ENCODE measurements at places on chromosomes 3 and 15.

GRCh38 chr3:19937459-19938294 is 3.7 kb upstream of the EFHB start:
- no peak for DNase-seq

- DNase-seq: no peak
Observed at GRCh38 chr15:55250392-55250791, 39.2 kb downstream of the RAB27A start.

DNA sequence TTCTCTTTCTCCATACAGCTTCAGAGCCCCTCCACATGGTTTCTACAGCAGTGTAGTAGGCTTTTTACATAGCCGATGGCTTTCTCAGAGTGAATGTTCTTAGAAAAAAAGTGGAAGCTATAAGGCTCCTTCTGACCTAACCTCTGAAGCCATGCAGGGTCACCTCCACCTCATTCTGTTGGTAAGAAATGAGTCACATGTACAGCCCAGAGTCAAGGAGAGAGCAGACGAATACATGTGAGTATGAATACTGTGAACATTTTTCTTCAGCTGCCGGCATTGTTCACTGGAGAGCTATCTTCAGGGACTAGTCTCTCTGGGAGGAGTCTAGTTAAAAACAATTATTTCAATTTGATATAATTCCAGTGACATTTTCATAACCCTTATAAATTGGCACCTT is 68.2 kb upstream of the THRB start:
- DNase-seq: no peak

DNA sequence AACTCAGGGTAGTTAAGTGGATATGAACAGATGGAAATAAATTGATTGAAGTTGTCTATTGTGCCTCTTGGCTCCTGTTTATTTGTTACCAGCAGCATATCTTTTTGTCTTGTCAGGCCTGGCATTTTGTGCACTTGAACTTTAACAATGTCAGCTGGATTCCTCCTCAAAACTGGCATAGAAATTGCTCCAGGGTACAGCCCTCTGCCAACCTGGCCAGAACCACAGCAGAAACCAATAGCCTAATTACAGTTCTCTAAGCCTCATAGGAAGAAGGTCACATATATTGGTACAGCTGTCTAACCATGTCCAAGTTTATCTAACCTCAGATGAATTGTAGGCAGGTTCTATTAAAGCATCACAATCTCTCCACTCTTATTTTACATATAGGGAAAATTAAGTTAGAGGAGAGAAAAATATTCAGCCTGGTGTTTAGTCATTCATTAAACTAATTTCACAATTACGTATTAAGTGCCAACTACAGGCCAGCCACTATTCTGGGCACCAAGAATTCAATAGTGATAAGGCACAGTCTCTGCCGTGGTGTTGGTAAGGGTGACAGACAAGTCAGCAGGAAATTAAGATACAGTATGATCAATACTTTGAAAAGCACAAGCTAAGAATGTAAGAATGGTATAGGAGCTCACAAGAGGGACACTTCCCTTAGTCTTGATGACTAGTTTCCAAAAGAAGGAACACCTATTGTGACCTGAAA is 452.9 kb upstream of the NECTIN3 start:
- DNase-seq: no peak
